ENCODE measurements at places on chromosomes 5 and 9. TPM values are rescaled to one million over a fixed set of nuclear protein-coding genes. Genes with fewer than 3 reads are reported as not detected.

The ORM1 gene
- not detected for total RNA-seq

DNA sequence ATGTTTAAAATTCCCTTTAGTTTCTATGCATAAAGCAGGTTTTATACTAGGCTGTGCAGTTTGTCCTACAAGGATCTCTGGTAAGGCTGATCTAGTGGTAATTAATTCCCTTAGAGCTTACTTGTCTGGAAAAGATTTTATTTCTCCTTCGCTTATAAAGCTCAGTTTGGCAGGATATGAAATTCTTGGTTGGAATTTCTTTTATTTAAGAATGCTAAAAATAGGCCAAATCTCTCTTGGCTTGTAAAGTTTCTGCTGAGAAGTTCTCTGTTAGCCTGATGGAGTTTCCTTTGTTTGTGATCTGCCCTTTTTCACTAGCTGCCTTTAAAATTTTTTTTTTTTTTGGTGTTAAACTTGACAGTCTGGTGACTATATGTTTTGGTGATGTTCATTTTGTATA, 237.1 kb upstream of the TLE4 start:
- no peak for DNase-seq

GRCh38 chr5:108642170-108642906, 105.4 kb upstream of the FER start:
- no peak for DNase-seq

- DNase-seq: no peak
These were observed 830.9 kb upstream of the WWC1 start for GRCh38 chr5:167460449-167461020.

DNA sequence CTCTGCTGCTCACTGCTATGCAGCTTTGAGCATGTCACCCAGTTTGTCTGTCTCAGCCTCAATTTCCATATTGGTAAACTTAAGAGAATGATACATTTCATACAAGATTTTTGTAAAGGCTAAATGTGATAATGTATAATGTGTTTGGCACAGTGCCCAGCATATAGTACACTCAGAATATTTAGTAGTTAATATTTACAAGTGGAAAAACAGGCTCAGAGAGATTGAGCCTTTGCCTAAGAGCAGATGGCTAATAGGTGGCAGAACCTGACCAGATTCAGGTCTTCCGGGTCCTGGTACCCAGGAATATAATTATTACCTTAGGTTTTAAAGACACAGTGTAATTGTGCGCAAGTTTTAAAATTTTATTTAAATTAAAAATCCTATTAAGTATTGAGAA, 46.8 kb upstream of the KIAA1958 start:
- no peak for DNase-seq

DNA sequence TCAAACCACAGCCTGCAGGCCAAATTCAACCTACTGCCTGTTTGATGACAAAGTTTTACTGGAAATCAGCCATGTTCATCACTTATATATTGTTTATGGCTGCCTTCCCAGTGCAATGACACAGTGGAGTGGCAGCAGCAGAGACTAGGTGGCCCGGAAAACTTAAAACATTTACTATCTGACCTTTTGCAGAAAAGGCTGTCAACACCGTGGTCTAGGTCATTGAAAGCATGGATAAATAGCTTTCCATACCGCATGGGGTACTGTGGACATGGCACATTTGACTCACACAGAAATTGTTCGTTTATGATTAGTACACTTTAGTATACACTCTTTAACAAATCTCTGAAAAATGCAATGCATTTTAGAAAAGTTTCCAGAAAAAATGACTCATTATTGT, 298.3 kb upstream of the EFNA5 start:
- no peak for DNase-seq
